ENCODE measurements at places on chromosomes 6 and 20. TPM values are rescaled to one million over a fixed set of nuclear protein-coding genes. Genes with fewer than 3 reads are reported as not detected.

The UNC5CL gene
- 0.93 TPM for total RNA-seq

DNA sequence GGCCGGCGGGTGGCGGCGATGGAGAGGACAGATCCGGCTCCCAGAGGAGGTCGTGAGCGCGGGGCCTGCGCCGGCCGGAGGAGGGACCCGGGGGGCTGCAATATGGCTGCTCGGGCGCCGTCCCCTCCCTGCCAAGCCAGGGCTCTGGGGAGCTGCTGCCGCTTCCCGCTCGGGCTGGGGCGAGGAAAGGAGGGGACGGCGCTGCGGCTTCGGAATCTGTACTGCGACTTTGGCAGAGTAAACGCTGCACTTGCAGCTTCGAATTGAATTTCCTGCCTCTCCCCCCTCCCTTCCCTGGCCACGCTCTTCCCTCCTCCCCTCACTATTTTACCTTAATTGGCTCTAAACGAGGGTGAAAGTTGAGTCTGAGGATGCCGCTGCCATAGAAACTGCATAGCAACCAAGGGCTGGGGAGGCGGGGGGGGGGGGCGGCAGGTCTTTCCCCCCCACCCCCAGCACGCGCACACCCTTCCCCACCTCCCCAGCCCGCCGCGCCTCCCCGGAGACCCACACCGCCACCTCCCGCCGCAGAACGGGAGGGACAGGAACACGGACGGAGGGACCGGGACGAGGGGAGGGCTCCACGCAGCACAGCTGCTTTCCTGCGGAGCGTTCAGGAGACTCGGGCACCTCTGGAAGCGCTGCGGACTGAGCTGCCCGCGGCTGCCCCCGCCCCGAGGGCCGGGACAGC, 93.9 kb downstream of the RNASET2 start:
- peaks cover 34% of the 10 kb centered on the region for H3K27me3 ChIP-seq
- H3K36me3 ChIP-seq: no peaks in the 10 kb centered on the region
- peak; percentile 9 for DNase-seq
- H3K4me1 ChIP-seq: peaks cover 7% of the 10 kb centered on the region
- no peak overlapping the region for H3K27ac ChIP-seq

The ACSS1 gene
- 12.7 TPM for total RNA-seq

DNA sequence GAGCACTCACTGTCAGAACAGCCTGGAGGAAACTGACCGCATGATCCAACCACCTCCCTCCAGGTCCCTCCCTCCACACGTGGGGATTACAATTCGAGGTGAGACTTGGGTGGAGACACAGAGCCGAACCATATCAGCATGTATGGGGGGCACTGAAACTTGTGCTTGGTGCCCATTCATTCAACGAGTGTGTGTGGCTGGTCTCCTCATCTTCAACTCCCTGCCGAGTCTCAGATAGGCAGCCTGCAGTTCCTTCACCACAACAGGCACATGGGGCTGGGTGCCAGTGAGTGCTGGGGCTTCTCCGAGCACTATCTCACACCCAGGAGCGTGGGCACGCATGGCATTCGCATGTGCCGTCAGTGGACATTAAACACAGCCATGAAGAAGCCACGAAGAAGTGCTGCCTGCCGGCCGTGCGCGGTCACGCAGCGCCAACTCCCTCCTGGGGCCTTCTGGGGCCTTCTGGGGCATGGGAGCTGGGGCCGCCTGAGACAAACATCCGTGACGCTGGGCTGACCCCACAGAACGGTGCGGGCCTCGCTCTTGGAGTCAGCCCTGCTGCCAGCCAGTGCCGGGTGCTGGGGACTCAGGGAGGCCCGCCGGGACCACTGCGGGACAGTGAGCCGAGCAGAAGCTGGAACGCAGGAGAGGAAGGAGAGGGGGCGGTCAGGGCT, 714 bp upstream of the RTEL1 start:
- peaks cover 7% of the 10 kb centered on the region for H3K27me3 ChIP-seq
- peak overlapping the region; percentile 94 for H3K4me3 ChIP-seq
- DNase-seq: no peak
- H3K27ac ChIP-seq: peak overlapping the region; percentile 95

- no peak for DNase-seq
- no peaks in the 10 kb centered on the region for H3K36me3 ChIP-seq
- no peak overlapping the region for H3K27ac ChIP-seq
- no peak overlapping the region for H3K4me3 ChIP-seq
- H3K4me1 ChIP-seq: no peaks in the 10 kb centered on the region
Observed at GRCh38 chr20:22106308-22106938, 401.0 kb downstream of the PAX1 start.

The SPTLC3 gene
- 0.18 TPM for total RNA-seq
